ENCODE measurements at places on chromosomes 1 and 21.

DNA sequence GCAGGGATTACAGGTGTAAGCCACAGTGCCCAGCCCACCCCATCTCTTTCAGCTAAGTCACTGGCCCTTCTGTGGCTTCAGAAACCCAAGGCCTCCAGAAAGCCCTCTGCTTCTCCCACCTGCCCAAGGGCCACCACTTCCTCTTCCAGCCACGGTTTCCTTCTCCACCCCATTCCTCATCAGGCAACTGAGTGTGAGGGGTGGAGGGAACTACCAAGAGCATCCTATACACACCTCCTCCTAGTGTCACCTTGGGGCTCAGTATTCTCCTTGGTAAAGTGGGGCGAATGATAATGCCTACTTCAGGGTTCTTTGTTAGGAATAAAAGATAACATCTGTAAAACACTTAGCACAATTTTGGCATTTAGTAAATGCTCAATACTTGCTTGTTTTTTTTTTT lies 30.0 kb downstream of the KNCN start:
- DNase-seq, result no peak

- no peak for DNase-seq
These were observed 8.5 kb downstream of the MAP10 start for GRCh38 chr1:232813760-232814159.

DNA sequence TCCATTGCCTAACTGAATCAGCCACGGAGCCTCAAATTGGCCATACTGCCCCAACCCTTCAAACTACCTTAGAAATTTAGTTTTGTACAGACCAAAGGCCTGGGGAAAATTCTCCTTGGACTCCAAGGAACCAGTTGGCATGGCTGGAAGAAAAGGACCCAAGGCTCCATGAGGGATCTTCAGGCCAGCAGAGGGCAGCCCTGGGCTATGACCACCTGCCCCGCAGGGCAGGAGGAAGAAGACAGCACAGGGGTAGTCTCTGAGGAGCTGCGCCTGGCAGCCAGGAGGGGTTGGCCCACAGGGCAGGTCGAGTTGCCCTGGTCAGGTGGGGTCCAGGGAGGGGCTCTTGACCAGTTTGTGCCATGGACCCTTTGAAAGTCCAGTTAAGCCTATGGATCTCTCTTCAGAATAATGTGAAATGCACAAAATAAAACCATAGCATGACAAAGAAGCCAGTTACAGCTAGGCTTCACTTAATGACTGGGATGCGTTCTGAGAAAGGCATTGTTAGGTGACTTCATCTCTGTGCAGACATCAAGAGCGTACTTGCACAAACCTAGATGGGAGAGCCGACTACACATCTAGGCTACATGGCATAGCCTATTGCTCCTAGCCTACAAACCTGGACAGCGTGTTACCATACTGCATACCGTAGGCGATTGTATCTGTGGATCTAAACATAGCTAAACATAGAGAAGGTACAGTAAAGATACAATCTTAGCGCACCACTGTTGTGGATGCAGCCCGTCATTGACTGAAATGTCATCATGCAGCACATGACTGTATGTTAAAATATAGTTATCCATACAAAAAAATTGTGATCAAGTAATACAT lies 26.1 kb downstream of the CACNA1S start:
- DNase-seq, result peak; percentile 33

GRCh38 chr1:8889103-8889846 lies 10.8 kb upstream of the ENO1 start:
- DNase-seq, result no peak

DNA sequence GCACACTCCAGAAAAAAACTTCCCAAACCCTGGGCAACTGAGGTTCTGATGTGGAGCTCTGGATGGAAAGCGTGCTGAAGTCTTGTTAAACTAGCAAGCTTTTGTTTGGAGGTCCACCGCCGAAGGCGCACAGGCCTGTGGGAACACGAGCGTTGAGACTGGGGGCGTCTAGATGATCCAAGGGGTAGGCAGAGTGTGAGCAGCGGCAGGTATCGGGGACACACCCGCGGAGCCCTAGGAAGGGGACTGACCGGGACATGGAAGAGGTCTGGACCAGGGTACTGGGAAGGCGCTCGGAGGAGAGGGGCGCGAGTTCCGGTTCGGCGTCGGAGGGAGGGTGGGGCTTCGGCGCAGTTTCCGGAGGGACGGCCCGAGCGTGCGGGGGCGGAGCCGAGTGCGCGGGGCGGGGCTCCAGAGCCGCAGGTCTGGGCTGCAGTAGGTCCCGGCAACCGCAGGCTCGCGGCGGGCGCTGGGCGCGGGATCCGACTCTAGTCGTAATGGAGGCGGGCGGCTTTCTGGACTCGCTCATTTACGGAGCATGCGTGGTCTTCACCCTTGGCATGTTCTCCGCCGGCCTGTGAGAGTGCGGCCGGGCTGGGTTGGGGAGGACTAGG lies at the start of gene SLC50A1:
SLC50A1 (plus strand) TSS at position 438 of the 614 bp plus-strand sequence; CDS start at position 498, 60 bp downstream.
- DNase-seq, result peak; percentile 93

DNA sequence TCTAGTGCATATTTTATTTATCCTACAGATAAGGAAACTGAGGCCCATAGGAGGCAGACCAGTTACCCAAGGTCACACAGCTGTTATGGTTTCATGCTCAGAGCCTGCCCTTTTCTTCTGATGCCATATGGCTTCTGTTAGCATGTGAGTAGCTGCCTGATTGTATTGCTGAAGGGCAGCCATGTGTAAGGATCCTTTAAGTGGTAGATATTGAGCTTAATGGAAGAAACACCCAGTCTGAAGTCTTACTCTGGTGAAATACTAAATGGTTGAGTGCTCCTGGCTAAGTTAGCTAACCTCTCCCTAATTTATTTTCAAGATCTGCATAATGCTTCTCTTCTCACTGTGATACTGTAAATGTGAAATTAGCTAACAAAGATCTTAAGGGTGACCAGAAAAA lies 30.9 kb downstream of the ADAMTS5 start:
- no peak for DNase-seq

GRCh38 chr1:43590388-43590925 lies 59.5 kb upstream of the KDM4A start:
- no peak for DNase-seq

DNA sequence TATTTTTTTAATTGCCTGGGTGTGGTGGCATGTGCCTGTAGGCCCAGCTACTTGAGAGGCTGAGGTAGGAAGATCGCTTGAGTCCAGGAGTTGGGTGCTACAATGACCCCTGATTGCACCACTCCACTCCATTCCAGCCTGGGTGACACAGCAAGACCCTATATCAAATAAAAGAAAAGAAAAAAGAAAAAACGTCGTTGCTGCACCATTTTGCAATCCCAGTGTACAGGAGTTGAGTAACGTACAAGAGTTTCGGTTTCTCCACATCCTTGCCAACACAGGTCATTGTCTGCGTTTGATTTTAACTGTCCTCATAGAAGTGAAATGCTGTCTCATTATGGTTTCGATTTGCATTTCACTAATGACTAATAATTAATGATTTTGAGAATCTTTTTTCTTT lies 7.9 kb downstream of the ZNF684 start:
- DNase-seq, result no peak

- DNase-seq, result no peak
These were observed 198.2 kb downstream of the GREM2 start for GRCh38 chr1:240413732-240414131.

DNA sequence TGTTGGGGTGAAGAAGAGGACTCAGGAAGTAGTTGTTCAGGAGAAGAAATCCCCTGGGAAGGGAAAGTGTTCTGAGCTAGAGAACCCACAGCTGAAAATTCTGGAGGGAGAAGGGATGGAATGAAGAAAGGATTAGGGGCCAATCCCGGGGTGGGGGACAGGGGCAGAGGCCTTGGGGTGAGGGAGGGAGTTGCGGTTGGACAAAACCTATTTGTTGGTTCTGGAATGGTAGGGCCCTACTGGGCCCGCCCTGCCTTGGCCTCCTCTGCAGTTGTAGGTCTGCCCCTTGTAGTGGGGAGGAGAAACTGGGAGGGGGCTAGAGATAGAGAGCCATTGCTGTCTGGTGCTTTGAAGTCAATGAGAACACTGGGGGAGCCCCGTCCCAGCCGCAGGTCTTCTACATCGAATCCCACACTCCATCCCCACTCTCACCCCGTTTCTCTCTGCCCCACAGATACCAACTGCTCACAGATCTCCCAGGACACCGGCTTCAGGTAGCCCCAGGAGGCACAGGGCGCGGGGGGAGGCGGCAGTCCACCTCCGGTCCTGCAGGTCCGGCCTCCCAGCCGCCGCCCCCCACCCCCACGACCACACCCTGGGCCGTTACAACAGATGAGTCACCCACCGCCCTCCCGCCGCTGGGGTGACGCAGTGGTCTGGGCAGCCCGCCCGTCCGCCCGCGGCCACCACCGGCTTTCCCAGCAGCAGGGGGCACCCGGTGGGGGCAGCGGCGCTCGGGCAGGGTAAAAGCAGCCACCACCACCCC lies 1.1 kb downstream of the TAGLN2 start:
- peak; percentile 54 for DNase-seq

DNA sequence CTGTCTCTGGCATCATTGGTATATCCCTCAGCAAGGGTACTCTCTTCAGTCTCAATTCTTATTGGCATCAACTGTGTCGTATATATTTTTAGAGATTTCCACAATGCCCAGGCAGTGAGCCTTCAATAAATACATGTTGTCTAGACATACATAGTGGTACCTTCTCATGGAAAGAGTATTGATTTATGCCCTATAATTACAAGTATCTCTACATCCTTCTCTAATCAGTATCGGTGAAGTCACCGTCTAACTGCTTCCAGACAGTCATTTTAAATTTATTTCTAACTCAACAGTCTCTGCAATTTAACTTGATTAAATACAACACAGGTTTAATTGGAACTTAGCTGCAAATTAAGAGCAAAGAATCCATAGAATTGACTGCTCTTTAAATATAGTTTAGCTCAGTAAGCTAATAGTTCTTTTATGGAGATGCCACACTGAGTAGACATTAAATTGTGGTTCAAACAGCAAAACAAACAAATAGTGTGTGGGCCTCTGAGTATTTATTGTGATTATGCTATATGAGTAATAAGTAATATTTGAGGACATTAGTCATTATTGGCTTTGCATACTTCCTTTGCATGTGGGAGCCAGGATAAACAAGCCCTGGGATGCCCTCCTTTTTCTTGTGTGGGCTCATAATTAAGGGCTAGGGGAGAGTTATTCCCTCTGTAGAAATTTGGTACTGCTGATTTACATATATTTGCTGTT lies 126.9 kb upstream of the DUSP10 start:
- DNase-seq, result no peak

GRCh38 chr21:41466024-41466820 lies 40.2 kb downstream of the MX1 start:
- DNase-seq, result no peak

- no peak for DNase-seq
These were observed 1.4 kb downstream of the LHX4 start for GRCh38 chr1:180231506-180231921.

GRCh38 chr1:34681480-34682451 lies 73.1 kb upstream of the GJB5 start:
- DNase-seq, result peak; percentile 36
